ENCODE measurements at places on chromosomes 11 and 22. TPM values are rescaled to one million over a fixed set of nuclear protein-coding genes. Genes with fewer than 3 reads are reported as not detected.
A peak's percentile ranks its signal among the peaks of the same experiment; 100 is the strongest.

- no peaks in the 10 kb centered on the region for H3K27me3 ChIP-seq
- H3K36me3 ChIP-seq: peaks cover 9% of the 10 kb centered on the region
- peaks cover 54% of the 10 kb centered on the region for H3K4me1 ChIP-seq
- no peak overlapping the region for H3K4me3 ChIP-seq
- peak overlapping the region; percentile 98 for H3K27ac ChIP-seq
These were observed 132.1 kb downstream of the OSBP2 start for GRCh38 chr22:30826670-30827355.

GRCh38 chr22:12601870-12602779, 2925.9 kb upstream of the OR11H1 start:
- H3K4me3 ChIP-seq: peak overlapping the region; percentile 13
- H3K27ac ChIP-seq: no peak overlapping the region
- DNase-seq: no peak
- no peaks in the 10 kb centered on the region for H3K4me1 ChIP-seq

GRCh38 chr11:64055077-64055476, 19.3 kb downstream of the FLRT1 start:
- H3K4me3 ChIP-seq: no peak overlapping the region
- DNase-seq: no peak
- no peaks in the 10 kb centered on the region for H3K4me1 ChIP-seq
- H3K27me3 ChIP-seq: no peaks in the 10 kb centered on the region

DNA sequence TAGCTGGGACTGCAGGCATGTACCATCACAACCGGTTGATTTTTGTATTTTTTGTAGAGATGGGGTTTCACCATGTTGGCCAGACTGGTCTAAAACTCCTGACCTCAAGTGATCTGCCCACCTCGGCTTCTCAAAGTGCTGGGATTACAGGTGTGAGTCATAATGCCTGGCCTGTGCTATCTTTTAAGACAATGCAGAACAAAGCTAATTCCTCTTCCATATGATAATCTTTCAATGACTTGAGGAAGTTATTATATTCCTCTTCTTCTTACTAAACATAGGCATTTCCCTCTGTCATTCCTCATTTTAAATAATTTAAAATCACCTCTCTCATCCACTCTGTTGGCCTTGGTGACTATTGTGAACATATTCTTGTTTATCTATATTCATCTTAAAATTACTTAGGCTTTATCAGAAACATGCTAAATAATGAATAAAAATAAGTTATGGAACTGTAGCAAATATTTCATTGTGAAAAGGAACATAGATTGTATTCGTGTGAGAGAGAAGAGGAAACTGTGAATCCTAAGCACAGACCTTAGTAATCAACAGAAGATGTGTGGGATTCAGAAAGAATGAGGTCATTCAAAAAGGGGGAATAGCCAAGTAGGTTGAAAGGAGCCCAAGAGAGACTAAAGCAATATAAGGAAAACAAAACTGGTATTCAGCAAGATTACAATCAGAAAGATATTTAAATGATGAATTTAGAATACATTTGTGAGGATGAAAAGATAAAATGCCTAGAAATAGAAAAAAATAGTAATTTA, 269.4 kb downstream of the TTC28 start:
- H3K27me3 ChIP-seq: peaks cover 77% of the 10 kb centered on the region
- no peaks in the 10 kb centered on the region for H3K4me1 ChIP-seq
- DNase-seq: no peak

The CTR9 gene
- 25.8 TPM for total RNA-seq

DNA sequence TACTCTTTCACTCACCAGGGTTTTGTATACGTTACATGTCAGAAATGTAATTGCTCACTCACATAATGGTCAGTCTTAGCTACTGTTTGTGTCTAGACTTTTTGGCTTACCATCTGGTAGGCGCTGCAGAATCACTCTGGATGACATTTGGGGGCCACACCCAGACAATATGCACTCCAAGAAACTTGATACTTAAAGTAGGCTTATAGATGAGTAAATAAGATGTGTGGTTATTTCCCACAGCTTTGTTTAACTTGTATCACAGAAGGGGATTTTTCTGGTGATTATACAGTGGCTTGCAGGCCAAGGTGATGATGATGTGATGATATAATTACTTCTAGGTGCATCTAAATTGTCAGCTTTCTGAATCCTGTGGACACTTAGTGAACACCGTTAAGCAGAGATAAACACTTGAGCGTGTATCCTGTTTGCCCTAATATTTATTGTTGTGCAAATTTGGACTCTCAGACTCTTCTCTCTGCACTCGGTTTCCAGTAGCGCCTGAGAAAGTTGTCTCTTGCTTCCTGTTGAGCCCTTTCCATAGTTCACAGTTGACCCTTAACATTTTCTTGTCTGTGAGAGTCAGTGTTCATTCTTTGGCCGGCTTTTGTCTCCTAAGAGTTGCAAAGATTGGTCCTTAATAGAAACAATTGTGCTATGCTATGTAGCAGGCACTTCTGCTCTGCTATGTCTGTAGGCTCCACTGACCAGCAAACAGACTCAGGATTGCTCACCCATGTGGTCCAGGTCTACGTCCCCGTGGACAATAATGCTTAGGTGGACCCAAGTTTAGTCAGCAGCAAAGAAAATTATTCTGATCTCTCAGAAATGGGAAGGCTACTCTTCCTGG, 89.3 kb downstream of the PRR5L start:
- H3K27me3 ChIP-seq: no peaks in the 10 kb centered on the region
- peaks cover 22% of the 10 kb centered on the region for H3K36me3 ChIP-seq
- H3K27ac ChIP-seq: no peak overlapping the region
- no peak overlapping the region for H3K4me3 ChIP-seq

GRCh38 chr11:68043349-68044144, 4.7 kb downstream of the TCIRG1 start:
- H3K27me3 ChIP-seq: no peaks in the 10 kb centered on the region
- no peaks in the 10 kb centered on the region for H3K36me3 ChIP-seq
- no peak overlapping the region for H3K4me3 ChIP-seq
- H3K4me1 ChIP-seq: no peaks in the 10 kb centered on the region
- no peak overlapping the region for H3K27ac ChIP-seq

Measured in MCF 10A (cell line).